Muscle of arm (tissue), 14 donors: ENCODE measurements at places on chromosomes 3 and 15. TPM values are rescaled to one million over a fixed set of nuclear protein-coding genes. Genes with fewer than 3 reads are reported as not detected.

IQCF5 gene
- not detected for polyA plus RNA-seq

GRCh38 chr3:155946178-155946577 lies 75.7 kb downstream of the GMPS start:
- DNase-seq: peak; percentile 23

SKOR1 gene
- polyA plus RNA-seq: 0.77 TPM

- no peak for DNase-seq
Measured at GRCh38 chr3:86168512-86168911, 822.4 kb downstream of the VGLL3 start.

GRCh38 chr3:46640927-46641326 lies 28.6 kb downstream of the FAM240A start:
- no peak for DNase-seq

- DNase-seq: no peak
Measured at GRCh38 chr3:14837878-14838258, 19.1 kb downstream of the FGD5 start.

CYP1A1 gene
- polyA plus RNA-seq: not detected
